H9 (cell line): ENCODE measurements at places on chromosomes 3 and 15.

- H3K27ac ChIP-seq: no peak overlapping the region
- H3K4me1 ChIP-seq: no peaks in the 10 kb centered on the region
- no peaks in the 10 kb centered on the region; the same call in 2 of the 3 replicates for H3K36me3 ChIP-seq
Measured at GRCh38 chr15:58314593-58315216, 117.1 kb upstream of the LIPC start.

GRCh38 chr3:31485196-31485595 is 47.5 kb upstream of the STT3B start:
- no peaks in the 10 kb centered on the region for H3K27me3 ChIP-seq
- H3K36me3 ChIP-seq: no peaks in the 10 kb centered on the region
- no peak for DNase-seq
- H3K27ac ChIP-seq: no peak overlapping the region
- H3K4me3 ChIP-seq: no peak overlapping the region
- no peaks in the 10 kb centered on the region for H3K4me1 ChIP-seq

DNA sequence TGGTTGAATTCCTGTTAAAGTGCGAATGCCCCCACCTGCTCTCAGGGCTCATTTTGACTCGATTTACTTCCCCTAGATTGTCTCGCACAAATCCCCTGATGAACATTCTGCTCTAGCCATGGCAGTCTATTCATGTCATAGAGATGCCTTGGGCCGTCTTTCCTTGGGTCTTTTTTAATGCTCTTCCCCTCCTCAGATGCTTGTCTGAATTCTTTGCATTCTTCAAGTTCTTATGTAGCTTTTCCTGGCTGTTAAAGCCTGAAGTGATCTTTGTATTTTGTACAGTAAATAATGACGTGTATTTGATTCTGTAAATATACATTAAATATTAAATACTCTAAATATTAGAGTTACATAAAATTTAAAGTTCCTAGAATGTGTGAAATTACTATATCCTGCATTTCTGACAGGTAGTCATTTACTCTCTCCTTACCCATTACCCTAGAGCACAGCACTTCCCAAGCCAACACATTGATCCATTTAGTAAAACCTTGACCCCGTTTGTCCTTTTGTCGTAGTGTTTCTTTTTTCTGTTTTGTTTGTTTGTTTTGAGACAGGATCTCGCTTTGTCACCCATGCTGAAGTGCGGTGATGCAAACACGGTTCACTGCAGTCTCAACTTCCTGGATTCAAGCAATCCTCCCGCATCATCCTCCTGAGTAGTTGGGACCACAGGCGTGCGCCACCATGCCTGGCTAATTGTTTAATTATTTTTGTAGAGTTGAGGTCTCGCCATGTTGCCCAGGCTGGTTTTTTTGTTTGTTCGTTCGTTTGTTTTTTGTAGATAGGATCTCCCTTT is 47.9 kb downstream of the YEATS2 start:
- H3K27me3 ChIP-seq: no peaks in the 10 kb centered on the region
- no peak overlapping the region for H3K4me3 ChIP-seq
- H3K36me3 ChIP-seq: peaks cover 83% of the 10 kb centered on the region
- H3K27ac ChIP-seq: no peak overlapping the region
- DNase-seq: peak; percentile 39
- H3K4me1 ChIP-seq: peaks cover 4% of the 10 kb centered on the region; the same call in 1 of the 2 replicates

DNA sequence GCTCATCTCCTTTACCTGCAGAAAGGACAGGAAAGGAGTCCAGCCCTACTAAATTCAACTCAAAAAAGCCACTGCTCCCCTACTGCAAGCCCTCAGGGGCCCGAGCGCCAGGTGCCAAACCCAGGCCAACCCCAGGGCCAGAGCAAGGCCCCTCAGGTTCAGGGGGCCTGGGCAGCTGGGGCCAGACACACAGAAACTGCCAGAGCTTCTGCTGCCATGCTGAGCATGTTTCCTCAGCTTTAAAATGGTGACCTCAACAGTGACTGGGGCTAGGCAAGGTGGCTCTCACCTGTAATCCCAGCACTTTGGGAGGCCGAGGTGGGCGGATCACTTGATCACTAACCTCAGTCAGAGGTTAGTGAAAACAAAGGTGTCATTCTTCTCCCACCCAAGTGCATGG is 38.8 kb downstream of the KLHL25 start:
- H3K27me3 ChIP-seq: no peaks in the 10 kb centered on the region
- peaks cover 3% of the 10 kb centered on the region; the same call in 1 of the 2 replicates for H3K4me1 ChIP-seq
- H3K36me3 ChIP-seq: peaks cover 35% of the 10 kb centered on the region
- H3K27ac ChIP-seq: no peak overlapping the region
- H3K4me3 ChIP-seq: no peak overlapping the region

- H3K4me1 ChIP-seq: 0 out of 2 replicates have a peak, but pooled peaks cover 6% of the 10 kb centered on the region
- H3K27ac ChIP-seq: no peak overlapping the region
- H3K36me3 ChIP-seq: no peaks in the 10 kb centered on the region
- H3K4me3 ChIP-seq: no peak overlapping the region
Measured at GRCh38 chr3:171375666-171376595, 84.3 kb downstream of the TNIK start.

GRCh38 chr3:50255251-50255615 is 13.7 kb upstream of the SEMA3B start:
- no peak overlapping the region for H3K4me3 ChIP-seq
- no peak overlapping the region for H3K27ac ChIP-seq
- no peaks in the 10 kb centered on the region for H3K27me3 ChIP-seq

DNA sequence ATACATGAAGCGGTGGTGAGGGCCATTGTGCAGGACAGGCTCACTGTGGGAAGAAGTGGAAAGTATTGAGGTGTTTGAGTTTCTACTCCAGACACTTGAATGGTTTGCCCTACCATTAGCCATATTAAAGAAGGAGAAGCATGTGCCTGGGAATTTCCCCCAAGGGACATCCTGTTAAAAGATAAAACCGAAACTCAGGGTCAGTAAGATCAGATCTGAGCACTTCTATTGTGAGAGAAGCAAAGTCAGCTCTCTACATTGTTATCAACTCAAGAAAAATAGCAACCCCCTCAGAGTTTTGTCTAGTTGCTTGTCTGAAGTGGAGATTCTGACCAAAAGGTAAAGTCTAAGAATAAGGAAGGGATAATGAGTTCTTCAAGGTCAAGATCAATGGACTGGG is 269.8 kb downstream of the CHST2 start:
- H3K4me3 ChIP-seq: no peak overlapping the region
- no peaks in the 10 kb centered on the region for H3K27me3 ChIP-seq
- peaks cover 10% of the 10 kb centered on the region; the same call in 2 of the 3 replicates for H3K36me3 ChIP-seq
- no peak for DNase-seq
- H3K4me1 ChIP-seq: no peaks in the 10 kb centered on the region
- H3K27ac ChIP-seq: no peak overlapping the region

- no peak for DNase-seq
- no peaks in the 10 kb centered on the region for H3K36me3 ChIP-seq
- no peak overlapping the region for H3K27ac ChIP-seq
Measured at GRCh38 chr15:48225771-48226170, 19.7 kb downstream of the SLC12A1 start.

DNA sequence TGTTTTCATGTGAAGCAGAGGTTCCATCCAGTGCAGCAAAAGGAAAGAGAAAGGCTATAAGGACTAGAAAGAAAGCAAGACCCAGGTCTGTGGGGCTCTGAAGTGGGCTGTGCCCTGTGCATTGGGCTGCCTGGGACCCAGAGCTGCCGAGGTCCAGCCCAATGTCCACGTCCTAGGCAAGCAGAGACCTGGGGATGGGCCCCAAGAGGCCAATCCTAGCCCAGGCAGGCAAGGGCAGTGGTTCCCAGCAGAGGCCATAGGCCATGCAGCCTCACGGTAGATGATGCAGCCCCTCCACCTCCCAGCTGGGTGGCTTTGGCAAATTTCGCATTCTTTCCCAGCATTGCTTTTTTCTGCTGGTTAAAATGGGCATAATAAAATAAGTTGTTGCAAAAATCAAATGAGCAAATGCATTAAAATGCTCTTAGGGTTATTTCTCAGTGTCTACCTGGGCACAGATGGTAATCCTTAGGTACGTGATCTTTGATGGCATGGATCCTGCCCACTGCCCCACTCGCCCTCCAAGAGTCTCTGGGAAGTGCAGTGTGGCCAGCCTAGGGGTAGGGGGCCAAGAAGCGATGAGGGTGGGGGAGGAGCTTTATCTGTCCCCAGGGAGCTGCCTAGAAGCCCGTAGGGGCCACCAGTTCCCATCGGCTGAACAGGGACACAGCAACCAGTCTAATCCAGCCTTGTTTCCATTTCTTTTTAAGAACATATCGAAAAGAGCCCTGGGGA is 22.3 kb upstream of the GP9 start:
- no peaks in the 10 kb centered on the region for H3K27me3 ChIP-seq
- no peak for DNase-seq
- no peak overlapping the region for H3K4me3 ChIP-seq
- no peaks in the 10 kb centered on the region; the same call in 1 of the 2 replicates for H3K4me1 ChIP-seq

DNA sequence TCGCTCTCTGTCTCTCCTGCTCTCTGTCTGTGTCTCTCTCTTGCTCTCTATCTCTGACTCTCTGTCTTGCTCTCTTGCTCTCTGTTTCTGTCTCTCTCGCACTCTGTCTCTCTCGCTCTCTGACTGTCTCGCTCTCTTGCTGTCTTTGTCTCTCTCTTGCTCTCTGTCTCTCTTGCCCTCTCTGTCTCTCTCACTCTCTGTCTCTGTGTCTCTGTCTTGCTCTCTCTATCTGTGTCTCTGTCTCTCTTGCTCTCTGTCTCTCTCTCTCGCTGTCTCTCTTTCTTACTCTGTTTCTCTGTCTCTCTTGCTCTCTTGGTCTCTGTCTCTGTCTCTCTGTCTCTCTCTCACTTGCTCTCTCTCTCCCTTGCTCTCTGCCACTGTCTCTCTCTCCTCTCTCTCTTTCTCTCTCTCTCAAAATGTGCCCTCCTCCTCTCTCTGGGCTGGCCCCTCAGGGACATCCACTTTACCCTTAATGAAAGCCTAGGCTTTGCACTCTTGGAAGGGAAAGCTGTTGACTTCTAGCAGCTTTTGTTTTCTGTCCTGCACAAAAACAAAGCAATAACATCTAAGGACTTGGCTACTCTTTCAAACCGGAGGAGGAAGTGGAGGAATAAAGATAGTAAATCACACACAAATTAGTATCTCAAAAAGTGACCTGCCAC is 73.9 kb upstream of the NR2E3 start:
- H3K36me3 ChIP-seq: no peaks in the 10 kb centered on the region
- H3K27ac ChIP-seq: no peak overlapping the region
- no peak overlapping the region for H3K4me3 ChIP-seq
- H3K27me3 ChIP-seq: no peaks in the 10 kb centered on the region
- DNase-seq: no peak
